Fibroblast of skin of scalp (primary cell): ENCODE measurements at places on chromosomes 1 and 21.

GRCh38 chr1:23964790-23965740 lies 5.4 kb downstream of the PNRC2 start:
- DNase-seq = no peak

DNA sequence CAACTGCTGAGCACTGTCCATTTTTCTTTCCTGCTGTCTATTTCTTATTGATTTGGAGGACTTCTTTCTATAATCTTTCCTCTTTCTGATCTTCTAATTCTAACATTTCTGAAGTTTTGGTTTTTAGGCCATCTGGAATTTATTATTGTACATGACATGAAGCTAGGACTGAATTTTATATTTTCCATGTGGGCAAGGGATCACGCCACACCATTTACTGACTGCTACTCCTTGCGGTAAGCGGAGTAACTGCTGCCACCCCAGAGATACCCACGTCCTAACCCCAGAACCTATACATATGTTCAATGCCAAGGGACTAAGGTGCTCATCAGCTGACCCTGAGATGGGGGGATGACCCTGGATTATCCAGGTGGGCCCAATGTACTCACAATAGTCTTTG lies 70.6 kb downstream of the NPHP4 start:
- DNase-seq = peak; percentile 13

DNA sequence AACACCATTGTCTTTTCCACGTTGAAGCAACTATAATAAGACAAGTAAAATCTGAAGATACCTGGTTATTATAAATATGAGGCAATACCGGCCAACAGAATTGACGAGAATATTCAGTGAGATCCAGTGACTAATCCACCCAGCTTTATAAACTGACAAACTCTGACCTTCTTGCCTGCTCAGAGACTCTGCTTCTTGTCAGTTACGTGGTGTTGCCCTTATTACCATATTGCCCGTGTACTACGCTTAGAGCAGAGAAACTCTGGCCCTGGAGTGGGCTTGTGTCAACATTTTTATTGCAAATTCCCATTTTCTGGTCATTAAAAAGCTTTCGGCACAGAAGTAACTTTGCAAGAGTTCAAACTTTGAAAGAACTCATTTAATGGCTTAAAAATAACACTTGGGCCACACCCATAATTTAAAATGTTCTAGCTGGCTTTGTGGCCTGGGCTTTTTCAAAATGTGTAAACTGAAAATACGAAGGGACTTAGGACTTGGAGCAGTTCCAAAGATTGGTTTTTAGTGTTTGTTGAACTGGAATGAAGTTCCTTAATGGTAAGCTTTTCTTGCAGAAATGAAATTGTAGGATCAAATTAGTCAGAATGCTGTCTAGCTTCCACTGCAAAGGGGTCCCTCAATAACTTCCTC lies 266.2 kb downstream of the LMO4 start:
- no peak for DNase-seq

DNA sequence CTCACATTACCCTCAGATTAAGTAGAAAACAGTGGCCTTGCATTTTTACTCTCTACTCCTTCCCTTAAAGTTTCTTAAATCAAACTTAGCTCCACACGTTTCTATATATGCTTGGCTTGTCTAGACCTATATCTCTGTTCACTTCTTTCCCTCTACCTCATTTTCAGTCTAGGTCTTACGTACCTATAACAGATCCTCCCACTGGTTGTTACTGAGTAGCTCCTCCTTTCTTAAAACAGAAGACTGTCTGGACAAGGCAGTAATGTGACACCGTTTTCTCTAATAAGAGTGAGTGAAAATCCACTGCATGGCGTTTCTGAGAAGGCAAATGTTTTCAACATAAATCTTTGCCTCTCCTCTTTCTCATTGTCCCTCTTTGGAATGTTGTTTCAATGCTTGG lies 211.7 kb upstream of the POGK start:
- no peak for DNase-seq

- peak; percentile 22 for DNase-seq
These were observed 11.5 kb downstream of the THAP3 start for GRCh38 chr1:6635910-6636760.

DNA sequence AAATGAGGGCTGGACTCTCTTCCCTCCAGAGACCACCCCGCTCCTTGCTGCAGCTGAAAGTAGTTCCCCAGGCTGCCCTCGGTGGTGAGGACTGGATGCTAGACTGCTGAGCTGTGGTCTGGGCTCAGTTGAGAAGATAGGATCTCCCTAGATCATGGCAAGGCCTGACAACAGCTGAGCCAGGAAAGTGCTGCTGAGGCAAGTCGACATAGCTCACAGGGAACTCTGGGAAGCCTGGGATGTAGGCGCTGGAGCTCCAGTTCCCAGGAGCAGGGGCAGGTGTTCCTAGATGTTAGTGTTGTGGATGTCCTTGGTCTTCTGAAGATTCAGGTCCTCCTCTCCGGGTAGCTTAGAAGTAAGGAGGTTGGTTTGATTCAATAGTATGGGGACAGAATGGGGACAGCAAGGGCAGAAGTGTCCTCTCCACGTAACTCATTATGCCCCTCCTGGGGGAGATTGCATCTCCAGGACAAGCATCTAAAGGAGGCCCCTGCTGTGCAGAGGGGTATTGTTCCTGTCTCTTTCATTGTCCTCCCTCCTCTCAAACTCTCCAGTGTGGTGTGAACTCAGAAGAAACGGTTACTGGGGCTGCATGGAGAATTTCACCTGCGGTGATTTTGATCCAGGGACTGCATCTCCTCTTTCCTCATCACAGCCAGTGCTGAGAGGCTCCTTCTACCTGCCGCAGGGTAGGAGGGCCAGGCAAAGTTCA lies 3.7 kb downstream of the CYB561D1 start:
- no peak for DNase-seq

GRCh38 chr1:39509360-39510009 lies 18.0 kb downstream of the BMP8A start:
- DNase-seq = no peak

DNA sequence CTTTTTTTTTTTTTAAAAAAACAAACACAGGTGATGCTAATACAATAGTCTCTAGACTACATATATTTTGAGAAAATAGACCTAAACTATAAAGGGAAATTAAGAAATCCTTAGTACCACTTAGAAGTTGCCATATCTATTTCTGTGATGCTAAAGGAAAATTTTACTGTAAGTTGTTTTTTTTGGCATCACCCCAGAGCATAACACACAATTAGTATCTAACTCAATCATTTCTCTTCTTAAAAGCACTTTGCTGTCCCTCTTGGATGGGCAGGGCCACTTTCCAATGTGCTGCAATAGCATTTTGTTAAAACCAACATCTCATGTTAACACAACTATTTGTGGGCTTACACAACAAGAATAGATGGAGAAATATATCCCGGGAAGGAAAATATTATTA lies 91.9 kb downstream of the GABPA start:
- DNase-seq = no peak

DNA sequence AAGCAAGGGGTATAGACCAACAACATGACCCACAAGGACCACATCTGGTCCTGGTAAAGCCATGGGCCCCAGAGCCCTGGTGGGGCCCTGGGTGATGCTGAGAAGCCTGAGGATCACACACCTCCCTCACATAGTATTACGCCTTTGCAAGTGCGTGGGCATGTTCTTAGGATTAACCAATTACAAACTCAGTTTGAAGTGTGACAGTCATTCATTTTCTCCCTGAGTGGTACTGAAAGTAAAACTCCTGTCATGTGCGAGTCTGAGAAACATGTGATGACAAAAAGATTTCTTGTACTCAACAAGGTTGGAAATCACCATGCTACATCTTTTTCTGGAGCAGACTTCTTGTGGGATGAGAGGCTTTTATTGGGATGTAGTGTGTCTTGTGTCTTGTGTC lies 315.3 kb upstream of the DUSP10 start:
- no peak for DNase-seq

DNA sequence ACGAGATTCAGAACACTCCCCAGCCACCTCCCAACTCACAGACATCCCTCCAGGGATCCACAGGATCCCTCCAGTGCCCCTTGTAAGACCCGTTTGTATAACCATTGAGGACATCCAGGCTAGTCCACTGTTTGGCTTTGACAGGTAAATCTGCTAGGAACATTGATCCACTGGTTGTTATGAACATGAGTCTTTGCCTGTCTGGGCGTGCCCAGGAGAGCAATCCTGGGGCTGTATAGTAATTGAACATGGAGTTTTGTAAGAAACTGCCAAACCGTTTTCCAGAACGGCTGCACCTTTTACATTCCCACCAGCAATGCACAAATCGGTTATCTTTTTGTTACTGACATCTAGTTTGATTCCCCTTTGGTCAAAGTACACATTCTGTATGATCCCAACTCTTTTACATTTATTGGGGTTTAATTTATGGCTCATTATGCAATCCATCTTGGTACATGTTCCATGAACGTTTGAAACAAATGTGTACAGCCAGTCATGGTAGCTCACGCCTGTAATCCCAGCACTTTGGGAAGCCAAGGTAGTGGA lies 88.7 kb downstream of the WDR4 start:
- no peak for DNase-seq

DNA sequence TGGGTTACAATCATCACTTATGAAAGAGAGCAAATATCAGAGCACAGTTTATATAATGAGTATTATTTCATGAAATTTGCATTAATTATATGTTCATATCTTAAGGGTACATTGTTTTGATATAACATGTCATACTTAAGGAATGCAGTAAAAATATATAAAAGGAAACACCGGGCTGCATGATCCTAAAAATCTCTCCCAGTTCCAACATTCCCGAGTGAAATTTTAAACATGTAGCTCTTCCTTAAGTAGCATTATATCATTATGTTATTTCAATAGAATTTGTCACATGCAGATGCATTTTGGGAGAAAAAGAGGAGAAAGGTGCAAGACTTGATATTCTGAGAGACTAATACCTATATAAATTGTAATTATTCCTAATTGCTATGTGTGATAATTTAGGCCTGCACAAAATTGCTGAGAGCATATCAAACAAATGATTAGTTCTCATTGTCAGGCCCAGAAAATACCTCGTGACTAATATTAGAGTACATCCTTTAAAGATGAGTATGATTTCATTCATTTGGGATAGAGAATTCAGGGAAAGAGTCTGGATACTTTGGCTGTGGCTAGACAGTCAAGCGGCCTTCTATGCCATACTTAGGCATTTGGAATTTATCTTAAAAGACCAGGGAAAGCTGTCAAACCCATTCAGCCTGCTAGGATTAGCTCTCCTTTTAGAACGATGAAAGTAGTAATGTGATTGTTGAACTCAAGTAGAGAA lies 86.8 kb downstream of the ADGRL2 start:
- DNase-seq = peak; percentile 53

- DNase-seq = peak; percentile 58
These were observed 30.7 kb downstream of the ITPKB start for GRCh38 chr1:226708342-226708780.

GRCh38 chr1:185139246-185139645 lies 17.5 kb downstream of the TRMT1L start:
- DNase-seq = no peak

GRCh38 chr1:156448134-156448967 lies 52.2 kb downstream of the MEF2D start:
- DNase-seq = no peak

GRCh38 chr1:192954705-192955265 lies 104.4 kb downstream of the UCHL5 start:
- no peak for DNase-seq

- no peak for DNase-seq
These were observed 25.9 kb downstream of the DYRK1A start for GRCh38 chr21:37392441-37392840.

- DNase-seq = peak; percentile 98
These were observed 27.2 kb downstream of the NUAK2 start for GRCh38 chr1:205294175-205294917.

DNA sequence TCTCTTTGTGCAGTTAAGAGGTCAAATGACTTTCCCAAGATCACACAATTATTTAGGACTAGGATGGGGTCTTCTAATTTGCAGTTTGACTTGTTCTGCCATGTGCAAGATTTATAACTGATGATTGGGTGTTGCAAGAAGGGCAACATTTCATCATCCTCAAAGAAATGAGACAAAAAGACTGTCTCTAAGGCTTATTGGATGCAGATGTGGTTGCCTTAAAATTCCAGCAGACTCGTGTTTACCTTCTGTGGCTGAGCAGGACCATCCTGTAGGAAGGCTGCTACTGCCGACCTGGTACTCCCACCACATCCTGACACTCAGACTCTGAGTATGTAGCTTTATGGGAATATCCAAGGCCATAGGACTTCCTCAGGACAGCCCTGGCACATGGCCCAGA lies 99.9 kb upstream of the SGIP1 start:
- peak; percentile 74 for DNase-seq

GRCh38 chr1:109441069-109441468 lies 14.8 kb upstream of the PSMA5 start:
- no peak for DNase-seq

GRCh38 chr1:157176591-157177121 lies 38.5 kb upstream of the ETV3 start:
- DNase-seq = no peak

DNA sequence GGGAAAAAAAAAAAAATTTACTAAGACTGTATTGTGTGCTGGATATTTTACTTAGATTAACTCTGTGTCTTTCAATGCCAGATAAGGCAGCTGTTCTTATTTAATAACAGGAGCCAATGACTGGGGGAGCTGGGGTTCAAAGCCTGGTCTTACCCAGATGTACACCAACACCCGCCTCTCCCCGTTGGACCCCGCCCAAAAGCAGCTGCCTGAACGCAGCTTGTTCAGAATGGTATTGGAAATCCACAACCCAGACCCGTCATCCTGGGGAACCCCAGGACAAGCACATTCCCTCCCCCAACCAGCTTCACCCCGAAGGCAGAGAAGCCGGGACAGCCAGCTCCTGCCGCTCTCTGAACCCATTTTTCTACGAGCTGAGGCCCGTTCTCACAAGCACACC lies 113.6 kb upstream of the TMPRSS2 start:
- no peak for DNase-seq
